ENCODE measurements at places on chromosomes 1 and 21. TPM values are rescaled to one million over a fixed set of nuclear protein-coding genes. Genes with fewer than 3 reads are reported as not detected.

DNA sequence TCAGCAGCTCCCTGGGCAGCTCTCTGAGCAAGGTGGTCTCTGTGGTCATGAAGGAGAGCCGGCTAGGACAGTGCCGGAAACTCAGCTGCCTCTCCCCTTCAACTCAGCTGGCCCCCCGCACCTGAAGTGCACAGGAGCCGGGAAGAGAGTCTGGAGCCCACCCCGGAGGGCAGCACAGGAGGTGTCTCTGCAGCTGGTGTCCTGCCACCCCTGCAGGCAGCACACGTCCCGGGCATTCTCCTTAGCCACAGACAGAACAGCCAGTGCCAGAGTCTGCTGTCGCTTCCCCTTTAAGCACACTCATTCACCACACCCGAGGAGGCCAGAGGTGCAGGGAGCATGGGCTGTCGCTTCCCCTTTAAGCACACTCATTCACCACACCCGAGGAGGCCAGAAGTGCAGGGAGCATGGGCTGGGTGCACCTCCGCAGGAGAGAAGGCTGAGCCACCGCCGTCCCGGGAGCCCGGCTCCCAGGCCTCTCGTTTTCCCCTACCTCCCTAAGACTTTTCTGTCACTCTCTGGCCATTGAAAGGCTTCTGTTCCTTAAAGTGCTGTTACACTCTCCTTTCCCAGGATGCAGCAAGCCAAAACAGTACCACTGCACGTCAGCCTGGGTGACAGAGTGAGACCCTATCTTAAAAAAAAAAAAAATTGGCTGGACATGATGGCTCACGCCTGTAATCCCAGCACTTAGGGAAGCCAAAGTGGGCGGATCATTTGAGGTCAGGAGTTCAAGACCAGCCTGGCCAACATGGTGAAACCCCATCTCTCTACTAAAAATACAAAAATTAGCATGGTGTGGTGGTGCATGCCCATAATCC lies 16.9 kb upstream of the SAMD11 start:
- DNase-seq = no peak

GRCh38 chr1:117641536-117641935 lies 35.7 kb downstream of the TENT5C start:
- no peak for DNase-seq

- DNase-seq = peak; percentile 70
These were observed 46.5 kb upstream of the COA6 start for GRCh38 chr1:234326497-234327366.

DNA sequence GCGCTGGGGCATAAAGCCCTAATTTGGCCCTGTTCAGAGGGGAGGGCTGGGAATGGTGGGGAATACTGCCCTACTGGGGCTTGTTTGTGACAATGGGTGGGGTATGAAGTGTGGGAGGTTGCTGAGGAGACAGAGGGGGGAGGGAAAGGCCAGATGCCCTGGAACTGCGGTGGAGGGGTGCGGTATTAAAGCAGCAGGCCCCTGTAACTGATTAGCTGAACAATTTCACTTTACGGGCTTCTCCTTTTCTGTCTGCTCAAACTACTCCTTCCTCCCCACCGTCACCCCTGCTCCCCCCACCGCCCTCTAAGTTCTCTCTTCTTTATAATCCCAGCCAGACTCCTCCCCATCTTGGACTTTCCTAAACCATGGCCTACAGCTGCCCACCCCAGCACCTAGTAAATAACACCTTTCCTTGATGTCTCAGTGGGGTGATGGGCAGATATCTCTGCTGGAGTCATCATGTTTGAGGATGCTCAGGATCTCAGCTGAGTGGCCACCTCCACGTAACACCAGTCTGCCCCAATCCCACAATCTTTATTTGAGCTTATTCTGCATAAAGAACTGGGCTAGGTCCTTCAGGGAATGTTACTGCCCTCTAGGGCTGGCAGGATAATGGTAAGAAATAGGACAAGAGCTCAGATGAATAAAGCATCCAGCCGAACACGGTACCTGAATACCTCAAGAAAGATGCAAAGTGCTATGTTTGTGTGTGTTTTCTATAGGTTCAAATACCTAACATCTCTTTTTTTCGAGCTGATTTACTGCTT lies 33.5 kb downstream of the XCL1 start:
- DNase-seq = no peak

DNA sequence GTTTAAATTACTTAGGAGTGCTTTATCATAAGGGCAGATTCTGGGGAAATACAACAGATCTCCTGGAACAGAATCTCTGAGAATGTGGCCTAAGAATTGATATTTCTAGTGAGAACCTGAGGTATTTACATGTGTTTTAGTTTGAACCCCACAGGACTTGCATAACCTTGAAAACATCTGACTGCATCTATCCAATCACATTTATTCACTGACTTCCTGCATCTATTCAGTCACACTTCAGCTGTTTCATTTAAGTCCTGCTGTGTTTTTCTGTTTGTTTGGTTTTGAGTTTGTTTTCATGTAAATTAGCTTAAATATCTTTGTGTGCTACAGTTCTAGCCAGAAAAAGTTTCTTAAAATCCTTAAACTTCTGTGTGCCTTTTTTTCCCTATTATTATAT lies 1260.7 kb downstream of the PLA2G4A start:
- peak; percentile 8 for DNase-seq

GRCh38 chr1:44484155-44484688 lies 79.2 kb downstream of the RNF220 start:
- DNase-seq = peak; percentile 69

- DNase-seq = peak; percentile 73
These were observed 16.7 kb downstream of the ALX3 start for GRCh38 chr1:110053552-110054428.

DNA sequence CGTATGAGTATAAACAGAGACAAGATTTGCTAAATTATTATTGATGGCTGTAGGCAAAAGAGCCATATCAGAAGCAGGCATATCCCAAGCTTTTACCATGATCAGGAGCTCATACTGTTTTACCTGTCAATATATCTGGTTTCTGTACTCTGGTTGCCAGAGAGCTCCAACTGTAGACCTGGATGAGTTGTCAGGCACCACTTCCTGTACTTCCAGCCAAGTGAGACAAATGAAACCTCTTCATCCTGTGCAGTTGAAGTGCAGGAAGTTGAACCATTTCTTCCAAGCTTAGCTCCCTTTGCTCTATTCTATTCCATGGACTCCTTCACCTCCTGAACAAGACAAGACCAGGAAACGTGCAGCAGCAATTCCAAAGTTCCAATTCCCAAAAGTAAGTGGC lies 115.6 kb downstream of the ZNF281 start:
- DNase-seq = peak; percentile 16

DNA sequence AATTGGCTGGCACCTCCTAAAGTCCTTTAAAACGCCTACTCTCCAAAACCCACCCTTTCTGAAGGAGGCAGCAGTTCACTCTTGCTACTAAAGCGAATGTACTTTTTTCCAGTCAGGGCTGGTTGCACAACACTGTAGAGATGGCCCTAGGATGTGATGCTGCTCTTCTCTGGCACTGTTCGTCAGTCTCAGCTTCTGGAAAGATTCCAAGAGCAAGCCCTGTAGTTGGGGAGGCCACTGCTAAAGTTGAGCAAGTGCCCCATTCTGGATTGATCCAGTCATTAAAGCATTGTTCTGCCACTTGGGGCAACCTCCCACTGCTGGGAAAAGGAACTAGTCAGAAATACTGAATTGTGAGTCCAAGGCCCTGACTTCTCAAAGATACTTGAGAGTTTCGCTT lies 28.5 kb upstream of the KCNQ4 start:
- DNase-seq = no peak

DNA sequence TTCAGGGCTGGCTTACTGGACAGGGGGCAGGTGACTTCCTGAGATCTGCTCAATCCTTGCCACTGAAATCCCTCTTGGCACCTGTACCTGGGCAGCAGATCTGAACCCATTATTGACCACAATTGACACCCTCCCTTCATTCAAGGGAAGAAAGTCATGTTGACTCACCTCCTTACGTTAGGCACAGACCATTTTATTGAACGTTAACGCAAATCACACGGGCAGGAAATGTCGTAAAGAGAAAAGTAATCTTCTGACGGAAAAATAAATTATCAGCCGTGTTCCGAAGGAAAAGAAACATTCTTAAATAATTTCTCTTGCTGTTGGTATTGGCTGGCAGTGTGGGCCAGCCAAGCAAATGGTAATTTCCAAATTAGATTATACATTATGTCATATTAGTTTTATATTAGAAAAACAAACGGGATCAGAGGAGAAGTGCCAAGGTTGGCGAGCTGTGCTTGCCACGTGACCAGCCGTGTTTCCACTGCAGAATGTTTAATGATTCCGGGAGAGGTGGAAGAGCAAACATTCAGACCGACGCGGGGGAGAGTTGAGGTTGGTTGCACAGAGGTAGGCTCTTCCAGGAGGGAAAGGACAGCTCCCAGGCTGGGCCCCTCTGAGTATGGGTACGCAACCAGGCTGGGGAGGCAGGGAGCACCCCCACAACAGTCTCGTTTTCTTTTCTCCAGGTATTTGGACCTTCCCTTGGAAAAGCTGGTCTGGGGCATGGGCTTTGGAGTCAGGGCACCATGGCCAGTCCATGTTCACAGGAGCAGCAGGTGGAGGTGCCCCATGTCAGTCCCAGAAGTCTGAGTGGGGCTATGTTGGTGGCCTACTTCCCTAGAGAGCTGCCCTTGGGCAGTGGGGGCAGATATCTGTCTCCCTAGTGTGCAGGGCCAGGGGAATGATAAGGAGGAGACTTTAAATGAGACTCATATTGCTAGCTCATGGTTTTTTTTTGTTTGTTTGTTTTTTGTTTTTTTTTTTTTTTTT lies 121.1 kb downstream of the FOXD2 start:
- no peak for DNase-seq

DNA sequence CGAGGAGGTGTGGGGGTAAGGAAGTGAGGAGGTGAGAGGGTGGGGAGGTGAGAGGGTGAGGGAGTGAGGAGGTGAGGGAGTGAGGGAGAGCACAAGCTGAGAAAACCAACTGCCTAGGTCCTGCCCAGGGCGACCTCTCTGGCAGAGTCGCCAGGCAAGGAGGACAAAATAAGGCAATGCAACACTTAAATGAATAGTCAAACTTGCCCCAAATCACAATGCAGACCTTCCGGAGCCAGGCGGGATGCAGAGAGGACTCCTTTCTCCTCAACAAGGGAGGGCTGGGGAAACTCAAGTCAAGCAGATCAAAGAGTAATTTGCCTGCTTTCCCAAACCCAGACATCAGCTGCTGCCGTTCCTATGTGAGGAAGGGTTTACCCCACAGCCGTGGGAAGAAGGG lies 86.0 kb downstream of the CCDC185 start:
- DNase-seq = no peak

DNA sequence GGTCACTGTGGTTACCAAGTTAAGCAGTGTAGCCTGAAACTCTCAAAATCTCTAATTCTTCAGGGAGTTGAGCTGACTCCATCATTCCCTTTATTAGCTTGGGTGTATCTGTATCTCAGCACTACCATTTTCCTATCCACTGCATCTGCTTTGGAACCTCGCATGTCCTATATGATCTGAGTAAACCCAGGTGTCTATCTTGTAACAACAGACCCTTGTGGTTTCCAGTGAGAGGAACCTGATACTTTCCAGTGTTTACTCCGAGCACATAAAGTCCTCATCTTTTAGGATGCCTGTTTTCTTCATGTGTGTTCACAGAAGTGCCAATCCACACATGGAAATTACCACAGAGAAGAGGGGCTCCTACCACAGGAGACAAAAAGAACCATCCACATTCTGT lies 650.4 kb downstream of the LMO4 start:
- no peak for DNase-seq

DNA sequence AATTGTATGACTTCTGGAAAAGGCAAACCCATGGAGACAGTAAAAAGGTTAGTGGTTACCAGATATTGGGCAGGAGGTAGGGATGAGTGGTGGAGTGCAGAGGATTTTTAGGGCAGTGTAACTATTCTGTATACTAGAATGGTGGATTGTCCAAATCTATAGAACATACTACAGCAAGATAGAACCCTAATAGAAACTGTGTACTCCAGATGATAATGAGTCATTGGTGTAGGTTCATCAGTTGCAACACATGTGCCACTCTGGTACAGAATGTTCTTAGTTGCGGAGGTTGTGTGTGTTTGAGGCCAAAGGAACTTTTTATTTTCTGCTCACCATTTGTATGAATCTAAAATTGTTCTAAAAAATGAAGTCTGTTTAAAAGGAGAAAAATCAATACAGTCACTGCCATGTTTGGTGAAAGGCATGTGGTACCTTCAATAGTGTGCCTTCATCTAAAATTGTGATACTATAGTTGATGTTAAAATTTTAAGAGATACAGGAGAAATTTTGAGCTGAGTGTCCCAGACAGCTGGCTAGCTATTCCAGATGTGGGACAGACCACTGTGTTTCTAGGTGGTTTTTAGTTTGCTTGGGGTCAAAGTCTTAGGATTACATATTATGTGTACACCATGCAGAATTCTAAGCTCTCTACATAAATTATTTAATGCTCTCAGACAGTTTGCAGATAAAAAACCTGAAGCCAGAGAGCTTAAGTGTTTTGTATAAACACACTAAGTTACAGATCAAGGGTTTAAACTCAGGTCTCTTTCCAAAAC lies 150.5 kb downstream of the RPS6KC1 start:
- DNase-seq = no peak

- no peak for DNase-seq
These were observed at the start of gene FCRL5 for GRCh38 chr1:157551694-157552693. Gene FCRL5, minus strand, starts transcription at chr1:157552515. Its CDS starts 153 bp downstream, at chr1:157552362.

DNA sequence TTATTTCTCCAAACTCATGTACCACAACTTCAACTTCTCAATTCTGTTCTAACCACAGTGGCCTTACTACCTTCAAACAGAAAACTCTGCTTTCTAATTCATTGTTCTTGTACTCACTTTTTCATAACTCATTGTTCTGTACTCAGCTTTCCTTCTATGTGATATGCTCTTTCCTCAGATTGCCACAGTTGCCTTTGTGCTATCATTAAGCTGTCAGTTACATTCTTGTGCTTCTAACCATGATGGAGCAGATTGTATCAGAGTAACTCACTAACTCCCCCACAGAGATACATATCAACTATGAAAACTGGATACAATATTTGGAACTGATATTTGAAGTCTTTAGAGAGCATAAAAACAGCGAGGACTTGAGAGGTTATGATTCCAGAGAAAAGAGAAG lies 1213.7 kb downstream of the KCNT2 start:
- no peak for DNase-seq

DNA sequence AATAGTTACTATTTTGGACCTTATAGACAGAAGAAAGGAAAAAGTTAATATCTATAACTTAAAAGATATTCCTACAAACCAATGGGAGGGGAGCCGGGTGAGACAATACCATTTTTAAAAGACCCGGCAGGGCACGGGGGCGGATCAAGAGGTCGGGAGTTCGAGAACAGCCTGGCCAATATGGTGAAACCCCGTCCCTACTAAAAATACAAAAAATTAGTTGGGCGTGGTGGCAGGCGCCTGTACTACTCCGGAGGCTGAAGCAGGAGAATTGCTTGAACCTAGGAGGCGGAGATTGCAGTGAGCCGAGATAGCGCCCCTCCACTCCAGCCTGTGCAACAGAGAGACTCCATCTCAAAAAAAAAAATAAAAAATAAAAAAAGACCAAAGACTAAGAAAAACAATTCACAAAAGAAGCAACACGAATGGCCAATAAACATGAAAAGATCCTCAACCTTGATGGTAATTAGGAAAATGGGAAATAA lies 1.2 kb upstream of the PSMB2 start:
- DNase-seq = peak; percentile 30

- DNase-seq = no peak
These were observed 47.4 kb upstream of the C21orf91 start for GRCh38 chr21:17866590-17866989.

DISP3 gene
- not detected for total RNA-seq

RHD gene
- 0.34 TPM for total RNA-seq

BTG3 gene
- 16.5 TPM for total RNA-seq

IQCC gene
- 1.0 TPM for total RNA-seq

SPATC1L gene
- 6.1 TPM for total RNA-seq

KCNE2 gene
- total RNA-seq = not detected

EPS8L3 gene
- total RNA-seq = not detected

CPT2 gene
- 14.8 TPM for total RNA-seq

SPRR2B gene
- total RNA-seq = not detected

S100A9 gene
- 0.51 TPM for total RNA-seq

ZSCAN20 gene
- 16.2 TPM for total RNA-seq

PTPN22 gene
- total RNA-seq = not detected
